ENCODE measurements at places on chromosomes 13 and 19.
A peak's percentile ranks its signal among the peaks of the same experiment; 100 is the strongest.

- DNase-seq, result peak; percentile 67
Measured at GRCh38 chr19:34838753-34839431, 65.9 kb upstream of the ZNF599 start.

DNA sequence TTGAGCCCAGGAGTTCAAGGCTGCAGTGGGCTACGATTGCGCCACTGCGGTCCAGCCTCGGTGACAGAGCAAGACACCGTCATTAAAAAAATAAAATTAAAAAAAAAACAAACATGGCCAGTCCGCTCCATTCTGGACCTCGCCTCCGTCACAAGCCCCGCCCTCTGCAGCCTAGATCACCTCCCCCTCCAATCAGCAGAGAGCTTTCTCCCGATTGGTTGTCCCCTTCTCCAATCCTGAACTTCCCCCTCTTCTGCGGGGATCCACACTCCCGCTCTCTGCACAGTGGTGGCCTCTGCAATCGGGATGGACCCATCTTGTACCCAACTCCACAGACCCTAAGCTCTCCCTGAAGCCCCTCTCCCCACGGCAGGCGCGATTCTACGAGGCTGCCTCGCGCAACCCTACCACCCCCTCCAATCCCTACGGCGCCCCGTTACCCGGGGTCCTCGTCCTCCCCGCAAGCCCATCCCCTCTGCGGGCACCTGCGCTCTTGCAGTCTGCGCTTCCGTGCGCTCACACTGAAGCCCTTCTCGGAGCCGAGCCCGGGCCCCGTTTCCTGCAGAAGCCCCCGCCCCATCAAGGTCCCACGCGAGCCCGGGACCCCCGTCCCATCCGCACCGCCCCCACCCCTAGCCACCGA, 540 bp downstream of the TMEM160 start:
- DNase-seq, result peak; percentile 92

DNA sequence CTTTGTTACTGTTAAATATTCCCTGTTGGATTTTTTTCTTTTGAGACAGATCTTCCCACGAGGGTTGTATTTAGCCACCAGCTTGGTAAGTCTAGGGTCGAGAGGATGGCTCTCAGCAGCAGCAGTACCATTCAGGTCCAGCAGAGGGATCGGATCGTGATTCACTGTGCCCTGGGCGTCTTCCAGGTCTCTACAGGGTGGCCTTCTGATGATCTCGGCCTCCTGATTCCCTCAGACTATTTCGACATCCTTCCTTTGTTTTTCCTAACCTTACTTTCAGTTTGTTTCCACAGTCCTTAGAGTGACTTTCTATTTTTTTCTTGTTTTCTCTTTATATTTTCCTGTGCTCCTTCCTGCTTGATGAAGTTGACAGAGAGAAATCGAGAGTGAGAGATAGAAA, 1436.9 kb downstream of the UQCRFS1 start:
- DNase-seq, result peak; percentile 25

DNA sequence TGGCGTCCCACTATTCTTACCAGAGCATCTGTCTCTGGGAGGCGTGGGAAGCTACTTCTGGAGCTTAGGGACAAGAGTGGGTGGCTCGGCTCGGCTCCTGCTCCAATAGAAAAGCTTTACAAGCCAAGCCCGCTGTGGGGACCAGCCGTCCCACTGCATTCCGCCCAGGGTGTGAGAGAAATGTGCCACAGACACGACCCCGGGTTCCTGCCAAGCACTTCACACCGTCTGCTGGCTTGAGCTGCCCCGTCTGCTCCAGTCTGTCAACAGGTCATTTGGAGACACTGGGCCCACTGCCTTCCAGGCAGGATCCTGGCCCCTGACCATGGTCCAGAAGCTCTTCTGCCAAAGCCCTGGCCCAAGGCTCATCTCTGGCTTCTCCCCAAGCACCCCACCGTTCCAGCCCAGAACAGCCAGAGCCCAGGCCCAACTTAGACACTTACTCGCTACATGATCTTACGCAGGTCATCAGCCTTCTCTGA, 6.5 kb upstream of the FKRP start:
- no peak for DNase-seq

DNA sequence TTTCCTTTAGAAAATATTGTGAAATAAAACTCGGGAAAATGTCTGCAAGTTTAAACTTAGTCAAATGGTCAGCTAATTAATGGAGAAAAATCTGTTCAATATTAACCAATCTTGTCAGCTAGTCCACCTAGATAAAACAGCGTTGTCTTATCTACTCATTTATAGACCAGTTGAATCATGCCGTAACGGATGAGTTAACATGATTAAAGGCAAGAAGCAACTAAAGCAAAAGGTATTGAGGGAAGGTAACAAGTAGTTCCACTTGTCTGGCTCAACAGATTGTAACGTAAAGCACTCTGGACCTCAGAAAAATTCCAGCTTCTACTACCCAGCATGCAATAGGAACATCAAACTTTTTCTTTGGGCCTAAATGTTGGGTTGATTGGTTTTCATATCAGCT, 958.2 kb downstream of the DIAPH3 start:
- DNase-seq, result no peak

DNA sequence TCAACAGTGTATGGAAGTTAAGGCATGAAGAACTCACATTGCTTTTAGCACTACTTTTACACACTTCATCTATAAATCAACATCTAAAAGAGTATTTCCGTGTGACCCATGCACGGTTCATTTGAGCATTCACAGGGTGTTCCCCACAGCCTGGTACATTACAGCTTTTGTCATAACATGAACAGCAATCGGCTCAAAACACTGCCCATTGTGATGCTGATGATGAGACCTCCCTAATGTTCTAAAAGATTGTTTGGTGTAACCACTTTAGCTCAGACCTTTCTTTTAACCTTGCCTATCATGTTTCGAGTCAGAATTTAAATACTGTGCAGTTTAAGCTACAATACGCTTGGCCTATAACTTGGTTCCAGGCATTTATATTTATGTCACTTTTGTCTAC, 4.1 kb upstream of the KLF5 start:
- DNase-seq, result no peak

DNA sequence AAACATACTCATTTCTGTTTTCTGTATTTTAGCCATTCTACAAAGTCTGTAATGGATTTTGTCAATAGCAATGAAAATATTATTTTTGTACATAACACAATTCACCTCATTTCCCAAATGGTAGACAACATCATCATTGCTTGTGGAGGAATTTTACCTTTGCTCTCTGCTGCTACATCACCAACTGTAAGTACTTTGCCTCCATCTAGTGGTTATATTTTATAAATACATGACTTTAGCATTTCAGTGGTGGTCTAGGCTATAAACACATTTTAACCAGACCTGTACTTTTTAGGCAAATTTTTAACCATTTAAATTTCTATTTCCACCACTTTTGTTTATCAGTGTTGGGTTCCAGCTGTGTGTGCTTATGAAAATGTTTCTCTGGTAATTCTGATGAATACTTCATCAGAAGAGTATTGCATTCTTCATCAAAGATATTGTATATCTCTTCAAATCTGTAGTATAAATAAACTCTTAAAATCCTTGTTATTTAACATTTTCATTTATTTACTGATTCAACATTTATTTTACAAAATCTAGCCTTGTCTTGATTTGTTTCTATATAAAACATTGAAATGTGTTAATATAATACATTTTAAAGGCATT, 222.4 kb downstream of the NBEA start:
- DNase-seq, result no peak

- no peak for DNase-seq
Measured at GRCh38 chr13:108929532-108930206, 300.3 kb downstream of the MYO16 start.

DNA sequence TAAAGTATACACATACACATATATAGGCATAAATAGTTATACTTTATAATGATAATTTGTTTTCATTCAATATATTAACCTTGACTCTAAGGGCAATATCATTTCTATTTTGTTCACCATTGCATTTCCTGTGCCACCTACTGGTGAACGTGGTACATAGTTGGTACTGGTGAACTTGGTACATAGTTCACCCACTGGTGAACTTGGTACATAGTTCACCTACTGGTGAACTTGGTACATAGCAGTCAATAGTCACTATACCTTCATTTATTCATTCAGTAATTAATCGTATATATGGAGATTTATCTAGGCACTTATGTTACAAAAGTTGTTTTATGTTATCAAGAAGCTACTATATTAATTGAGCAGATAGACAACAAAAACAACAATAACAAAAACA, 172.6 kb upstream of the ATXN8OS start:
- no peak for DNase-seq

DNA sequence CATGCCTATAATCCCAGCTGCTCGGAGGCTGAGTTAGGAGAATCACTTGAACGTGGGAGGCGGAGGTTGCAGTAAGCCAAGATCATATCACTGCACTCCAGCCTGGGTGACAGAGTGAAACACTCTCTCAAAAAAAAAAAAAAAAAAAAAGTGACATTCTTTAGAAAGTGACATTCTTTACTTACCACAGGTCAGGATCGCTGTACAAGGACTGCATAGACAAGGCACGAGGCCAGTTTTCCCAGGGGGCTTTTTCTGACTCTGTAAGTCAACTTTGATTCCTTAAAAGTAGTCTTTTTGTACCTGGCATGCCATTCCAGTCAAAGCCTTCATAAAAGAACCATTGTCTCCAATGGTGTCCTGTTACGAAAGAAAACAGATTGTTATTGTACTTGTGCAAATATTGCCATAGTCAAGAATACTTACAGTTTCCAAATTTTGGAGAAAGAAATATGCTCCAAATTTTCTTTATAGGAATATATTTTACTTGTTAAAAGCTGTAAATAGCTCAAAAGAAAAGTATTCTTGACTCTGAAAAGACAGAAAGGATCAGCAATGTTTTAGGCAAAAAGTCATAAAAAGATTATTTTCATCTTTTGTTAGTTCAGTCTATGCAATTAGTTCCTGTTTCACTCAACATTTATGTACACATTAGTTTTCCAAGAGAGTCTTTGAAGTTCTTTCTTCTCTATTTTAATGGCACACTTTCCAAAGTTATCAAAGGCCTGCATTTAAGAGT, 39.3 kb downstream of the CEACAM1 start:
- no peak for DNase-seq

Measured in activated CD4-positive, alpha-beta T cell treated with anti-CD3 and anti-CD28 coated beads for 36 hours (primary cell).